ENCODE measurements at places on chromosomes 1 and 21.
A peak's percentile ranks its signal among the peaks of the same experiment; 100 is the strongest.

DNA sequence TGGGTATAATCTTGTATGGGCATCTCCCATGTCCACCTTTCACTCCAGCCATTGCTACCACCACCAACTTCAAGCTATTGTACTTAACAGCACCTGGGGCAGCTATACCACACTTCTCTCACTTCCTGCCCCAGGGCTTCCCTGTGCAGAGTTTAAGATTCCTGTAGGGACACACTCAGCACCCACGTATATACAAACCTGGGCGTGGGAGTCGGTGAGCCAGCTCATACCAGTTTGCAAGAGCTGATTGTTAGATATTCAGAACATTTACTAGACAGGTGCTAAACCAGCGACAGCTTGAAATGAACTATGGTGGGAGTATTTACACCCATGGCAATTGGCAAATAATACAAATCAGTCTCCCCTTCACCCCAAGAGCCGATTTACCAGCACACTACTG is 114.8 kb upstream of the CSF3R start:
- DNase-seq = no peak

- DNase-seq = peak; percentile 62
These were observed at the start of gene RHOU for GRCh38 chr1:228734881-228735801. RHOU (plus strand) TSS chr1:228735479; CDS start chr1:228735743, 264 bp downstream.

DNA sequence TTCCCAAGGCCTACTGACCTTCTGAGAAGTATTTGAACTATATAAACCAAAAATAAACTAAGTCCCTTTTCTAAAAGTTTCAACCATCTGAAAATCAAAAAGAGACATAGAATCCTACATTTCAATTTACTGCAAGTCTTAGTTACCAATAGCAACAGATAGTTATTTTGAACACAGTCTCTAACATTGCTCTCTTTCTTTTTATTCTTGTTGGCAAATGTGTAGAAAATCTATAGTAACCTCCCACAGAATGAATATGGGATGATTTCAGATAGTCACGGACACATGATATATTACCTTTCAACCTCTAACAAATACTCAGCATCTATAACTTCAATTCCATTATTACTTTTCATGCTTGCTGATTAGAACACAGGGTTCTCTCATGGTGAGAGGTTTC is 68.9 kb upstream of the RAB3GAP2 start:
- DNase-seq = no peak

DNA sequence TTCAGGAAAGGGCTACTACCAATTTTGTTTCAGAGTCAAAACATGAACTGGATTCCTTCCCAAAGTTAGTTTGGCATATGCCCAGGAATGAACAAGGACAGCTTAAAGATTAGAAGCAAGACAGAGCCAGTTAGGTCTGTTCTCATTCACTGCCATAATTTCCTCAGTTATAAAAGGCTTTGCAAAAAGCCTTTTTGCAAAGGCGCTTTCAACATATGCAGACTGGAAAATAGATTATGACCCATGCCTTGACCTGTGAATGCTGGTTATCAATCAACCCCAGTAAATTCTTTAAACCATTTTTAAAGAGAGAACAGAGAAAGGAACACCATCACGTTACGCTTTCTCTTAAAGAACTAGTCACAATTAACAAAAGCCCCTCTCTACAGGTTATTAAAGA is 1.7 kb upstream of the FRRS1 start:
- no peak for DNase-seq

GRCh38 chr1:239989990-239990389 is 101.7 kb upstream of the FMN2 start:
- DNase-seq = no peak

DNA sequence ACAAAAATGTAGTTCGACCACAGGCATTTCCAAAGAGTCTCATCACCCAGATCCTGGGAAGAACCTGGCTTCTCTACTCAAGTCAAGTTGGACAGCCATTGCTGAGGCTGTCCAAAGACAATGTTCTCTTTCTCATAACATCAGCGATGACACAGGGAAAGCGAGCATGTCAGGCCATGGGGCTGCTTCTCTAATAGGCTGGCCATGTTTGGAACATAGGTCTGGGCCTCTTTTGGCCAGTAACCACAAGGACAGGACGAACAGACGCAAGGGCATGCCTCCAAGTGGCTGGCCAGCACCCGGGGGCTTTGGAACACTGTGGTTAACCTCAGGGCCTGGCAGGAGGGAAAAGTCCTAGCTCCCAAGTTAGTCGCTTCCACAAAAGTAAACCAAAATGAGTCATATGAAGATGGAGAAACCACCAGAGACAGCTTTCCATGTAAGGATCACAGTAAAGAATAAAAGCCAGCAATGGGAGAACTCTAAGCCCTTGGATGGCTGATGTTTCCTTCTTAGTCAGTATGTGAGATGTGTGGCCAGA is 80.6 kb upstream of the SLC44A3 start:
- DNase-seq = no peak

- no peak for DNase-seq
These were observed 68.6 kb downstream of the SPAG17 start for GRCh38 chr1:118116401-118116800.

GRCh38 chr1:109161858-109162606 is 48.1 kb downstream of the ELAPOR1 start:
- peak; percentile 30 for DNase-seq

- no peak for DNase-seq
These were observed 60.1 kb downstream of the TMCO4 start for GRCh38 chr1:19739628-19740027.

DNA sequence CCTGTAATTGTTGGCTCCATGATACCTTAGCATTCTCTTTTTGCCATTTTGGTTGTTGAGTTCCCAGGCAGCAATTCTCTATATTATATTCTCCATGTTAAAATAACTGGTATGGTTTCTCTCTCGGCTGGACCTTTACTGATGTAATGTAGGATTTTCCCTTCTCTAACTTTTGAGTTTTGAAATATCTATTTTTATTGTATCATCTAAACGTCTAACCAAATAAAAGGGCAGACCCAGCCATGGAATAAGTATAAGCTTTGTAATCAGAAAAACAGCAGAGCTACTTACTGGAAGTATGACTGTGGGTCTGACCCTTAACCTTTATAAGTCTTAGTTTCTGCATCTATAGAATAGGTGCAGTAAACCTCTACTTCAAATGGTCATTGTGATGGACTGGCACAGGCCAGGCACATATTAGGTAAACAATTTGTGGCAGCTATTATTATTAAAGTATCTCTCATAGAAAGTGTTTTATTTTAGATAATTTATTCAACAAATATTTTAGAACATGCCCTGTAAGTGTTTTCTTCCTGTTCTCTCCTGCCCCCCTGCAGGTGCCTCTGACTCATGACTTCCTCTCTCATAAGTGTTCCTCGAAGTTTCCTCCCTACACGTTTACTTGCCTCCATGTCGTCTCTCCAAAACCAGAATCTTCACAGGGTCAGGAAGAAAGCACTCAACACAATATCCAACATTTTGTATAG is 224.9 kb upstream of the FGGY start:
- peak; percentile 49 for DNase-seq

GRCh38 chr1:34924759-34925555 is 4.5 kb downstream of the DLGAP3 start:
- peak; percentile 36 for DNase-seq

- no peak for DNase-seq
These were observed at the start of gene ZBTB18 for GRCh38 chr1:244050835-244051444. ZBTB18 (plus strand) TSS chr1:244051283; CDS start chr1:244051432, 149 bp downstream.

DNA sequence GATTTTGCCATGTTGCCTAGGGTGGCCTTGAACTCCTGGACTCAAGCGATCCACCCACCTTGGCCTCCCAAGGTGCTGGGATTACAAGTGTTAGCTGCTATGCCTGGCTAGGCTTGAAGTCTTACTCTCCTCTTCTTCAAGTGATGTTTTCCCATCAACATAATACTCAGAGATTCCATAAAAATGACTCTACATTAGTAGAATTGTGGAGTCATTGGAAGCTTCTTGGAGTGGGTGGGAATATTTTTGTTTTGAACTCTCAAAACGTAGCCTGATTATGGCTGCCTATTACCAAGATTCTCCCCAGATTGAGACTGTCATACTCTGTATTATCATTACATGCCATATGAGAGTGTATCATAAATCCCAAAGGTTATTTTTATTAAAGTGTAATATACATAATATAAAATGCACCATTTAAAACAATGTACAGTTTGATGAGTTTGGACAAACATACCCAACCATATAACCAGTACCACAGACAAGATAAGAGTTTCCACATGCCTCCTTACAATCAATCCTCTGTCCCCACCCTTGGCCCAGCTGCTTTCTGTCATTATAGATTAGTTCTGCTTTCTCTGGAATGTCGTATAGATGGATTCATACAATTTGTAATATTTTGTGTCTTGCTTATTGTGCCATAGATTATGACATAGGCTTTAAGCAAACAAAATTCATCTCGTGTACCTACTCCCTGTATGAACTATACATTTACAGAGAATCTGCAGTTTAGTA is 8.0 kb upstream of the DNM3 start:
- no peak for DNase-seq

GRCh38 chr1:233482388-233482787 is 131.5 kb upstream of the KCNK1 start:
- no peak for DNase-seq

GRCh38 chr1:36539526-36539925 is 56.8 kb upstream of the CSF3R start:
- DNase-seq = no peak

DNA sequence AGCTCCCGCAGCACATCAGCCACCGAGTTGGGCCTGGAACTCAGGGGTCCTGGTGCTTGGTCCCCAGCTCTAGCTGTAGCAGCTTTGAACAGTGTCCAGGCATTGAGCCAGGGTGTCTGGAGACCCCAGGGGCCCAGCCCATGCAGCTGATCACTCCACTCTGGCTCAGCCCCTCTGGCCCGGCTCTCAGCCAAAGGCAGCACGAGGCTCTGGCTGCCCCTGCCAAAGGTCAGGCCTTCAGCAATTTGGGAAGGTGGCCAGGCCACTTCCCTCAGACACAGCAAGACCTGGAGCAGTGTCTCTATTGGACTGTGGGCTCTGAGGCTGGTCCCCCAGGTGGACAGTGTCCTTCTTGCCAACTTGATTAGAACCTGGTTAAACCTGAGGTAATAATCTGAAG is 34.4 kb upstream of the RNF19B start:
- no peak for DNase-seq

GRCh38 chr1:3623441-3624199 is 1.2 kb upstream of the TPRG1L start:
- no peak for DNase-seq

- no peak for DNase-seq
These were observed 65.4 kb downstream of the RPE65 start for GRCh38 chr1:68384321-68384813.

GRCh38 chr1:42541104-42541503 is 78.0 kb downstream of the CCDC30 start:
- DNase-seq = no peak

- DNase-seq = no peak
These were observed 325.9 kb upstream of the ADAMTS5 start for GRCh38 chr21:27292783-27293182.

- DNase-seq = no peak
These were observed 77.4 kb downstream of the S1PR1 start for GRCh38 chr1:101314244-101314643.

GRCh38 chr1:203269654-203270020 is 35.7 kb upstream of the BTG2 start:
- no peak for DNase-seq

- peak; percentile 53 for DNase-seq
These were observed 24.3 kb upstream of the IFNAR2 start for GRCh38 chr21:33205476-33205875.

GRCh38 chr1:155801149-155801548 is 55.9 kb downstream of the GON4L start:
- DNase-seq = no peak

DNA sequence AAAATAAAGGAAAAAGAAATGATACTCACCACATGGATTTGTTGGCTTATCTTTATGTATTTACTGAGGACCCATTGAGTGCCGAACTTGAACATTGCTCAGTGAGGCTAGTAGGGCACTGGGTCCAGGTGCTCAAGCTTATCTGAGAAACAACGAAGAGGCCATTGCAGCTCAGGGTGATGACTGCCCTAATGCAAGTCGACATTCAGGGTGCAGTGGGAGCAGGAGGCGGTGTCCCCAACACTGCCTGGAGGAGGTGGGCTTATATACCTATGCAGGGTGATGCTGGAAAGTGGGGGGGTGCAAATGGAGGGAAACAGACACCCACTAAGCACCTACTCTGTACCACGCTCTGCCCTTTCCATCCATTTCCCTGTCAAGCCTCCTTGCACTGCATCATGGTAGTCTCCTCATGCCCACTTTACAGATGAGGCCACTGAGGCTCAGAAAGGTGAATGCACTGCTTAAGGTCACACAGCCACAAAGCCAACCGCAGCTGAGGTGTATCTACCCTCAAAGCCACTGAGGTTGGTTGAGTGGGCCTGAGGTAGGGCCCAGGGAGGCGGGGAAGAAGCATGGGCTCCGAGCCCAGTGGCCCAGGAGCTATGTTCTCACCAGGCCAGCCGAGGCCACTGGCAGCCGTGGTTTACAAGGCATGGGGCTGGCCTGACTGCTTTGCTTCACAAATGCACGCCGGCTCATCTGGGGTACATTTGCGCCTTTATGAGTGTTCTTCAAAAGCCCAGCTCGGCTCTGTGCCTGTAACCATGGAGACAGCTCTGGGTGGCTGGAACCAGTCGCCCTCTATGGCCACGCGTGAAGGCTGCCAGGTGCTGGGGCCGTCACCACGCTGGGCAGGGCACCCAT is 103.8 kb downstream of the EPHB2 start:
- no peak for DNase-seq

- DNase-seq = no peak
These were observed 63.2 kb downstream of the FAM163A start for GRCh38 chr1:179806333-179806732.

GRCh38 chr1:244833734-244834542 is 1.5 kb upstream of the COX20 start:
- DNase-seq = peak; percentile 63

- DNase-seq = no peak
These were observed 318.2 kb downstream of the PTPRC start for GRCh38 chr1:198957044-198957443.

- DNase-seq = no peak
These were observed 31.4 kb upstream of the COL6A1 start for GRCh38 chr21:45949928-45950739.

DNA sequence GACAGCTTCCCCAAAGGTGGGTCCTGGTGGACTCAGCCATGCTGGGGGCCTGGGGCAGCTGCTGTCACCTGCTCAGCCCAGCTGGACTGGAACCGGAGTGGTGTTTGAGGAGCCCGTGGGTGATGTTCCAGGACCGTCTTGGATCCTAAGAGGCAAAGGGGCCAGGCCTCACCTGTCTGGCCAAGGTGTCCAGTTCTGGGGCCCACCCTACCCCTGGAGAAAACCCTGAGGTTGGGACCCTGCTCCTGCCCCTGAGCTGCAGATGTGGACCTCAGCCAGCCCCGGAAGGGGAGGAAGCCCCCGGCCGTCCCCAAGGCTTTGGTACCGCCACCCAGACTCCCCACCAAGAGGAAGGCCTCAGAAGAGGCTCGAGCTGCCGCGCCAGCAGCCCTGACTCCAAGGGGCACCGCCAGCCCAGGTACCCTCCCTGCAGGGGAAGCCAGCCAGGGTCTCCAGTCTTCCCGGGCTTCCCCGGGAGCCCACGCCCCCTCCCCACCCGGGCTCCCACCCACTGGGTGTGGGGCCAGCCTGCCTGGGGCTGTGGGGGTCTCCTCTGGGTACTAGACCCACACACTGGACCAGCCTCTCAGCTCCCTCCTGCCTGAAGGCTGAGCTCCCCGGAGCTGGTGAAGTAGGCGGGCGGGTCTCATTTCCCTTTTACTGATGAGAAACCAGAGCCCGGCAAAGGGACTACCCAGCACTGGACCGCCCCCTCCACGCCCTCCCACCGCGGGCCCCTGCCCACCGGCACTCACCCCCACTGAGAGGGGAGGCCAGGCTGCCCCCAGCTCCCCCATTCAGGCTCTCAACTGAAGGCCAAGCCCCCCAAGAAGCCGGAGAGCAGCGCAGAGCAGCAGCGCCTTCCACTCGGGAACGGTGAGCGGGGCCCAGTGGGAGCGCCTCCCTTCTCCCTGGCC is 1.3 kb downstream of the AIRE start:
- no peak for DNase-seq

All from CD4-positive, alpha-beta T cell treated with Interleukin-2 at 100 ng/mL for 4 hours (primary cell).